GM23248 (cell line): ENCODE measurements at places on chromosomes 4 and X.

- no peak for DNase-seq
Measured at GRCh38 chrX:4588466-4588865, 875.0 kb upstream of the PRKX start.

- peak; percentile 71 for DNase-seq
Measured at GRCh38 chr4:150297861-150298474, 219.7 kb downstream of the DCLK2 start.

- no peak for DNase-seq
Measured at GRCh38 chr4:80507507-80507906, 172.0 kb downstream of the CFAP299 start.

GRCh38 chr4:176830971-176831370, 38.2 kb upstream of the VEGFC start:
- no peak for DNase-seq

- no peak for DNase-seq
Measured at GRCh38 chr4:86872135-86872534, 20.1 kb downstream of the C4orf36 start.

GRCh38 chr4:57442241-57442640, 332.1 kb upstream of the IGFBP7 start:
- no peak for DNase-seq

DNA sequence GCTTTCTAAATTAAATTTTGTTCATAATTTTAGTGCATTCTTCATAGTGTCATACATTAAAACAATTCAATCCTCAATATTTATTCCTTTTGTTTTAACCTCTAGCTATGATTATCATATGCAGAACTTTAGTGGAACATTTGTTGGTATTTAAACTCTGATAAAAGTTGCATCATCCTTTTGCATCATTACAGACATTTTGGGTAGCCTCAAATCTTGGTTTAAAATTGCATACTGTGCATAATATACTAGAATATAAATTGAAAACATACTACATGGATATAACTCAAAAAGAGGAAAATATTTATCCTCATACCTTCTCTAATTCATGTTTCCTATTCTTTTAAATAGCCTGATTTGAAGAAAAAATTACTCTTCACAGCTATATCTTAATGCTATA, 97.3 kb upstream of the NAP1L5 start:
- no peak for DNase-seq
